Activated T-cell treated with anti-CD3 and anti-CD28 coated beads, Interleukin-2, amount 50 U/mL, for 4 hours (primary cell): ENCODE measurements at places on chromosomes 6 and 20.

DNA sequence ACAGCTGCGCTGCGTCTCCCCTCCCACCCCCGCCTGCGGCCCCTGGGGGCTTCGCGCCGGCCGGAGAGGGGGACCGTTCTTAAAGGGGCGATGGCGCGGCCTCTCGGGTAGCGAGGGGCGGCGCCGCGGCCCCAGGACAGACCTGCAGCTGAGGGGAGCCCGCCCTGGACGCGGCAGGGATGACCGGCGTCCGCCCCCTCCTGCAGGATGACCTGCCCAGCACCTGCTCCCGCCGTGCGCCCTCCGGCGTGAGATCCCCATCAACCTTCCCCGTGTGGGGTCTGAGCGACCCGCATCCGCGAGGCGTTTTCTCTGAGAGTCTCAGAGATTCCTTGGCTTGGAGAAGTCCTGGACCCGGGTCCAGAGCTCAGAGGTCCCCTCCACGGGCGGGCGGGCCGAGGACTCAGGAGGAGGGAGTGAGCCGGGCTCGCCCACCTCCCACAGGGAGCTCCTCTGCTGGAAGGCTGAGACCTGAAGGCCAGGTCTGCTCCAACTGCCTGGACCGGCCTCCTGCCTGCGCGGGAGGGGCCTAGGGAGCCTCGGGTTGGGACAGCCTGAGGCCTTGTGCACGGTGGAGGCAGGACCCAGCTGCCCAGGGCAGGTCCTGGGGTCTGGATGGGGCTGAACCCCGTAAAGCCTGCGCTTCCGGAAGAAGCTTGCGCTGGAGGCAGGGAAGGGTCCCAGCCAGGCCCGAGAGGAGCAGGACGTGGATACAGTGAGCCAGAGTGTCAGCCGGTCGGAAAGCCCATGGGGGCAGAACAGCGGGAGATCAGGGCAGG is 532 bp upstream of the NKAIN4 start:
- no peak for DNase-seq

DNA sequence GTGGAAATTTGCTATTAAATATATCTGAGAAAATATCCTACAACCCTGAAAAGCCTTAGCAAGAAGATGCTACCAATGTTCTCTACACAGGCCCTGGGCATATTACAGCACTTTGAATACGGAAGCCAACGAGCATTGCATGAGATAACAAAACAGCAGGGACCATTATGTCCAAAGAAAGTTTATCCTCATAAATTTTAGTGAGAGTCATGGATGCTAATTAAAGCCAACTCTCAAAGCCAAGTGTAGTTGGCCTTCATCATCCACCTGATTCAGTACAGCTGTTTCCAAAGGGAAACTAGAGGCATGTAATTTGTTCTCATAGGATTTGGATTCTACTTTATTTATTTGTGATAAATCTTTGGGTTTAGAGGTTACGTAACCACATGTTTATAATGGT is 564.8 kb downstream of the RFPL4B start:
- no peak for DNase-seq

DNA sequence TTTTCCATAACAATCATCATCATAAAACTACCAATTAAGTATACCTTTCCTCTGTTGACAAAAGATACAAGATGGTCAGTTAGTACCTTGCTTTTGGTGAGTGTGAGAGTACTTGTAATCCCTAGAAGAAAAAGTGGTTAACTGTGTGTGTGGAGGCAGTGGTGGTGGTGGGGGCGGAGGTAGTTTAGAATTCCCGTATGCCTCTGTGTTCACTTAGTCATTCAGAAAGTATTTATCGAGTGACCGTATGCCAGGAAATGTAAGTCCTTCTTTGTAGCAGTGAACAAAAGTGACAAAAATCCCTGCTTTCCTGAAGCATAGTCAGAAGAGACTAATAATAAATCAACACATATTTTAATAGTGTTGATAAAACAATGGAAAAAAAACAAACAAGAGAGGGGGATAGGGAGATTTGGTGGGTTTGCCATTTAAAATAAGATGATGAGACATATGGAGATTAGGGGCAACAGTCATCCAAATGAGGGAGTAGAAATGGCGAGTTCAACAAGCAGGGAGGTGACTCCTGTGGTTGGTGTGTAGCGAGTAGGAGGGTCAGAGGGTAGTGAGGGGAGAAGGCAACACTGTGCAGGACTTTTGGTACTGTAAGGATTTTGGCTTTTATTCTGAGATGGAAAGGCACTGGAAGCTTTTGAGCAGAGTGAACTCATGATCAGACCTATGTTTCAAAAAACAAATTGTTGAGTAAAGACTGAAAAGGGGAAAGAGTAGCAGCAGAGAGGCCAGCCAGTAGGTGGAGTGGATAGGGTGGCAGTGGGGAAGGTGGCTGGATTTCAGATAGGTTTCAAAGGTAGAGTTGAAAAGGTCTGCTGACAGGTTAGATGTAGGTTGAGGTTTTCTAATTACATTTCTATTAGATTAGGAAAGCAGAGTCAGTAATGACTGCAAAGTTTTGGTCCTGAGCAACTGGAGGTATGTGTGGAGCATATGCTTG is 40.3 kb upstream of the SIM1 start:
- DNase-seq: no peak

- no peak for DNase-seq
Measured at GRCh38 chr6:155530219-155530834, 74.7 kb upstream of the NOX3 start.

- DNase-seq: no peak
Measured at GRCh38 chr6:165680975-165681374, 17.9 kb upstream of the PDE10A start.

GRCh38 chr20:34022151-34022838 is 28.6 kb downstream of the RALY start:
- DNase-seq: no peak

- DNase-seq: no peak
Measured at GRCh38 chr6:89944181-89944755, 50.0 kb downstream of the GJA10 start.

- no peak for DNase-seq
Measured at GRCh38 chr6:106275692-106276091, 49.9 kb downstream of the ATG5 start.

DNA sequence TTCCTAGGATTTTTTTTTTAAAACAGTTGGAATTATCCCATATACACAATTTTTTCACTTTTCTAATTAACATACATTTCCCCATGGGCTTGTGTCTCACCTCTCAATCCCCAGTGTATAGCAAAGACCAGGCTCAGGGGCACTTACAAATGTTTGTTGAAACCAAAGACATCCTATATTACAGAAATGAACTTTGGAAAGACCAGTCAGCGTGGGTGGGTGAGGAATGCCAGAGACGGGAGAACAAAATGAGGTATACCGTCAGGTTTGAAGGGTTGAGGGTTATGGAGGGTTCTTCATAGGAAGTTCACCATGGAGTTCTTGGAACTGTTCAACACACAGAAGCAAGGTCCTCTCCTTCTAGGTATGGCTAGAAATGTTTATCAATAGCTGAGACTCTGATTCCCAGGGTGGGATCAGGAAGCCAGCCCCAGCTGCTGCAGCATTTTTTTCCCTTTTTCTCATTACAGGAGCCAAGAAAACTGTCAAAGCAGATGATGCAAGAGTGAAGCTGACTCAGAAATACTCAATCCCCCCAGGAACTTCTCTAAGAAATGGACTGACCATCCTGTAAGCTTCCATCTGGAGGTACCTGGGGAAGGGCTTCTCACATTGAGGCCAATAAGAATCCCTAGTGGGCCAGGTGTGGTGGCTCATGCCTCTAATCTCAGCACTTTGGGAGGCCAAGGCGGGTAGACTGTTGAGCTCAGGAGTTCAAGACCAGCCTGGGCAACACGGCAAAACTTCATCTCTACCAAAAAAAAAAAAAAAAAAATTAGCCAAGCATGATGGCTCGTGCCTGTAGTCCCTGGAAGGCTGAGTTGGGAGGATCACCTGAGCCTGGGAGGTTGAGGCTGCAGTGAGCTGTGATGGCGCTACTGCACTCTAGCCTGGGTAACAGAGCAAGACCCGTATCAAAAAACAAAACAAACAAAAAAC is 15.9 kb upstream of the TBC1D20 start:
- DNase-seq: no peak
